ENCODE measurements at places on chromosomes 2 and 18.

GRCh38 chr2:96202152-96202854 lies 6.3 kb downstream of the STARD7 start:
- DNase-seq = no peak

DNA sequence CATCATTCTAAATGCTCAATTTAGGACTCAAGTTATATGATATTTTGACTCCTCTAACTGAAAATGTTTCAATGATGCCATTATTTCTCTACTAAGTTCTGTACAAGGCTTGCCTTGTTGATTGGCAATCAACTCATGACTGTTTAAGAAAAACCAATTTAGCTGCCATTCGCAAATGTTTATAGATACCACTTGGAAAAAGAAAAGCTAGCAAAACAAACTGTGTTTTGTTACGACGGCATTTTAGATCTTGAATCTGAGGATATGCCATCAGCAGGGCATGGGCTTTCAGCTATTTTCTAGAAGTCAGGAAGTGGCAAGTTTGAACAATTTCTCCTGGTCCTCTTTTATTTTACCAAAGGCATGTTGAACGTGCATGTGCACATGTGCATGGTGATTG lies 65.3 kb downstream of the MREG start:
- DNase-seq = no peak

DNA sequence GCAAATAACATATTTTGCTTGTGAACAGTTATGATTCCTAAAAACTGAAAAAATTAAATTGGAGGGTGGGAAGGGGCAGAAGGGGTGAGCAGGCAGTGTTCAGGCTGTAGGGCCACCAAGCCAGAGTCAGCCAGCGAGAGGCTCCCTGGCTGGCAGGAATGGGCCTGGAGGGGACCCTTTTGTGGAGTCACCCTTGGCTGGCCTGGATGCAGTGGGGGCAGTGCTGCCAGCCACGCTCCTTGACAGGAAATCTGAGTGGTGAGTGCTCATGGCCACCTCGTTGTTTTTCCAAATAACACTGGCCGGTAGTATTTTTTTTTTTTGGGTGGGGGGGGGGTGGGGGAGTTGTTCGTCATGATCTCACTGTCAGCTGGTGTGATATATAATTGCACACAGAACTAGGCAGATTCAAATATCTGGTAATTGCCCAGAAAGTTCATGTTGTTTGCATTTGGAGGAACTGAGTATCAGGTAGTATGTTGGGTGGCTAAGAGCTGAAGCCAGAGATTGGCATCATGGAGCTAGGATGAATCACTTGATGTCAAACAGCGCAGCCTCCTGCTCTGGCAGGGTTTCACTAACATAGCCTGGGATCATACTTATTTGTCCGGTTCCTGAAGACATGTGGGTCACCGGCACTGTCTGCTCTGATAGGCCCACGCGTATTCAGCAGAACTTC lies 160.0 kb downstream of the PTGR3 start:
- no peak for DNase-seq

DNA sequence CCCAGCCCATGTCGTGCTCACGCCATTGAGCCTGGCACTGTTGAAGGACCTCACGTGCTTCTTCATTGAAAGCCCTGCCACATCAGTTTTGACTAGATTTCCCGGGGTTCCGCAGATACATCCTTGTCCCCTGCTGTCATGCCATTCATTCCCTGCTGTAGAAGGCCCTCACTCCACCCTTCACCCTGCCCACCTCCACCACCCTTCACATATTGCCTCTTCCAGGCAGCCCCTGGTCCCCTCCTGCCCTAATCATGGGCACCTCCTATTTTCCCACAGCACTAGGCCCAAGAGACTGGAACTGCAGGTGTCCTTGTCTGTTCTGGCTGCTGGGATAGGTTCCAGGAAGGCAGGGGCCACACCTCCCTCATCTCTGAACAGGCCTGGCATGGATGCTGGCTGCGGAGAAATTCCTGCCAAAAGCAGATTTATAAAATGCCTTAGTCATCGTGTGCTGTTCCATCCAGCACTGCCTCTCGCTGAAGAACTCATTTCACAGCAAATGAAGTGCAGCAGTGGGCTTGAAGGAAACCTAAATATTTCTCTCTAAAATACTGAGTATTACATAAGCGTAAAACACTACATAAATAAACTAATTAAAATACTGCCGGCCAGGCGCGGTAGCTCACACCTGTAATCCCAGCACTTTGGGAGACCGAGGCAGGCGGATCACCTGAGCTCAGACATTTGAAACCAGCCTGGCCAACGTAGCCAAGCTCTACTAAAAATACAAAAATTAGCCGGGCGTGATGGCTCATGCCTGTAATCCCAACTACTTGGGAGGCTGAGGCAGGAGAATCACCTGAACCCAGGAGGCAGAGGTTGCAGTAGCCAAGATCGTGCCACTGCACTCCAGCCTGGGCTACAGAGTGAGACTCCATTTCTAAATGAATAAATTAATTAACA lies 38.4 kb downstream of the EIF4E2 start:
- DNase-seq = no peak

DNA sequence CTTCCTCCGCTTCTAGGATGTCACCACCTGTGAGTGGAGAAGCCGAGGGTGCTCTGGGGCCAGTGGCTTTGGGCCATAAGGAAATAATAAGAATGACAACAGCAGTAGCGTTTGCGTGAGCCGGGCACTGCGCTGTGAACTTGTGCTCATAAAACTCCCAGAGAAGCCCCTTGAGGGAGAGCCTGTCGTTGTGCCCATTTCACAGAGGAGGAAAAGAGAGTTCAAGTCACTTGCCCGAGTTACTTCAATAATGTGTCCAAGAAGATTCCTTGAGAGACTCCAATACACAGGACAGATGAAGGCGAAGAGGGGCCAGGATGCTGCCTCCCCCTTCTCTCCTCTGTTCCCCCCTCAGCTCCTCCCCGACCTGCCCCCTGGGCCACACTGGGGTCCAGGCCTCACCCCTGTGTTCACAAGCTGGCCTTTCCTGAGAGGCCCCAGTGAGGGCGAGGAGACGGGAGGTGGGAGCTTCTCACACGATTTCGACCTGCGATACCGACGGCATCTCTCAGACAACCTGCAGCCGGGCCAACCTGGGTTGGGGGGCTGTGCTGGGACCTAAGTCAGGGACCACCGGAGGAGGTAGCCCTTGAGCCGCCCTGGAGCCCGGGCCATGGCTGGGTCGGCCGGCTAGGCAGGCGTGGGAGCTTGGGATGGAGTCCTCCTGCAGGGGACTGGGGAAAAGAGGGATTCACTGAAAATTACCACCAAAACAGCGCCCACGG lies 53.5 kb upstream of the UBE2F start:
- no peak for DNase-seq

- no peak for DNase-seq
Observed at GRCh38 chr2:99890568-99891427, 251.6 kb downstream of the AFF3 start.

DNA sequence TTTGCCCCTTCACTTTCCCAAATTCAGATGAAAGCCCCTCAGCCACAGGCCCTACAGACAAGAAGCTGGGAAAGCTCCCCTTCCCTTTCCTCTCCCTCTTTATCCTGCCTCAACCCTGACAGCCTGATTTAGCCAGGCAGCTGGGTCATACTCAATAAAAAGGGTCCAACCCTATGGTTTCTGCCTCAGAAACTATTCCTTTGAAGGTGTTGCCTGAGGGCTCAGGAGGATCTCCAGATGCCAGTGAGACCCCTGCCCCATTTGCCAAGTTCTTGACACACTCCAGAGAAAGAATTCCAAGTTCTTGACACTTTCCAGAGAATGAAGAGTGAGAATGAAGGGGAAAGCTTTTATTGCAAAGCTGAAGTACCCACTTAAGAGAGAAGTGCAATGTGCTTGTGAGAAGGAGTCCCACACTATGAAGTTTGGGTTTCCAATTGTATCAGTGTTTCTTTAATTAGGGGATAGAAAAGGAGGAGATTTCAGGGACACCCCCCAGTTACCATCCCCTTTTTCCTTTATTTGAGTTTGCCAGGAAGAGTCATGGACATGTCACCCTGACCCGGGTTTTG lies 576.2 kb downstream of the METTL4 start:
- no peak for DNase-seq

DNA sequence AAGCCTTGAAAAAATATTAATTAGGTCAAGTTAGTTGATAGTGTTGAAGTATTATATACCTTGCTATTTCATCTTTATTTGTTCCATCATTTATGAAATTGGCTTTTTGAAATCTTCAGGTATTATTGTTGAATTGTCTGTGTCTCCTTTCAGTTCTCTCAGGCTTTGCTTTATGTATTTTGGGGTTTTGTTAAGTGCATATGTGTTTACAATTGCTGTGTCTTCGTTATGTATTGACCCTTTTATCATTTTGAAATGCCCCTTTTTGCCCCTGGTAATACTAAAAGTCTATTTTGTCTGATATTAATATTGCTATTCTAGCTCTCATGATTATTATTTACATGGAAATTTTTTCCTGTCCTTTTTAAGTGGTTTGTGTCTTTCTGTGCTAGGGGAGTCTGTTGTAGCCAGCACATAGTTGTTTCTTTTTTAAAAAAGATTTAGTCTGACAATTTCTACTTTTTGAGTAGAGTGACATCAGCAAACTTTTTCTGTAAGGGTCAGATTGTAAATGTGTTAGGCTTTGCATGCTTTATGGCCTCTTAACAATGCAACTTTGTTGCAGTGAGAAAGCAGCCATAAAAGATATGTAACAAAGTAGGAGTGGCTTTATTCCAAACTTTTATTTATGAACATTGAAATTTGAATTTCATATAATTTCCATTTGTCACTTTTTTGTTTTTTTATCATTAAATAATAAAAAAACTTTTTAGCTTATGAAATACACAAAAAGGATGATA lies 19.9 kb downstream of the SOCS6 start:
- no peak for DNase-seq

GRCh38 chr2:121173806-121174205 lies 111.2 kb downstream of the TFCP2L1 start:
- DNase-seq = no peak
